ENCODE measurements at places on chromosomes 16 and 17.

GRCh38 chr17:61397086-61397842 is 2.4 kb upstream of the TBX2 start:
- no peak for DNase-seq

DNA sequence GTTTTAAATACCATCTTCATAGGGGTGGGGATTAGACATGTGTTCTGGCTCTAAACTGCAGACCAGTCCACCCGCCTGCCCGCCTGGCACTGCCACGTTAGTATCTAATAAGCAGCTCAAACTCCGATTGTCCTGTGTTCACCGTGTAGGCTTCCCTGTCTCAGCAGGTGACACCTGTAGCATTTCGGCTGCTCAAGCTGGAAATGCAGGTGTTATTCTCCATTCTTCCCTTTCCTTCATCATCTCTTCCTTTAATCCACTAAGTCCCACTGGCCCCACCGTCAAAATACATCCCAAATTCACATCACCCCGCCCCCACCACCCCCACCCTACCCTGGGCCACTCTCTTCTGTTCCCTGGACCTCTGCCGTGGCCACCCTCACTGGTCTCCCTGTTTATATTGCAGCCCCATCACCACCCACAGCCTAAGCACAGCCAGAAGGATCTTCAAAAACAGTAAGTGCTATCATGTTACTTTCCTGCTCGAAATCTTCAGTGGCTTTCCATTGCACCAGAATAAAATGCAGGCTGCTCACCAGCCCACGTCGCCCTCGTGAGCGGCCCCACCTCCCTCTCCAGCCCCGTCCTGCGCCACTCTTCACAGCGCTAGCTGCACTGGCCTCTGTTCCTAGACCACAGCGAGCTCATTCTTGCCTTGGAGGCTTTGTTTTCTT is 65.1 kb downstream of the RTN4RL1 start:
- DNase-seq, result peak; percentile 46

DNA sequence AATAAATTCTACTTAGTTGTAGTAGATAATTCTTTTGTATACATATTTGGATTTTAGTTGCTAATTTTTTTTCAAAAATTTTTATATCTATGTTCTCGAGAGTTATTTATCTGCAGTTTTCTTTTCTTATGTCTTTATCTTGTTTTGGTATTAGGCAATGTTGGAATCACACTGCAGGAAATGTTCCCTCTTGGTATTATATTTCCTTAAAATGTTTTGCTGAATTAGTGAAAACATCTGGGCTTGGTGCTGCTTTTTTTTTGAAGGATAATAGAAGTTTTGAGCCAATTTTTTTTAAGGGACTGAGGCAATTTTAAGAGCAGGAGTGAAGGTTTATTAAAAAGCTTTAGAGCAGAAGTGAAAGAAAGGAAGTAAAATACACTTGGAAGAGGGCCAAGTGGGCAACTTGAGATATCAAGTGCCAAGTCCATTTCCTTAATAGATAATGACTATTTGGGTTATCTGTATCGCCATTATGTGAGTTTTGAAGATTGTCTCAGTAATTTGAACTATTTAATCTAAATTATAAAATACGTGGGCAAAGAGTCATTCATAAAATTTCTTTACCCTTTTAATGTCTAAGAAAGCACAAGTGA is 1390.1 kb upstream of the CDH8 start:
- DNase-seq, result no peak

DNA sequence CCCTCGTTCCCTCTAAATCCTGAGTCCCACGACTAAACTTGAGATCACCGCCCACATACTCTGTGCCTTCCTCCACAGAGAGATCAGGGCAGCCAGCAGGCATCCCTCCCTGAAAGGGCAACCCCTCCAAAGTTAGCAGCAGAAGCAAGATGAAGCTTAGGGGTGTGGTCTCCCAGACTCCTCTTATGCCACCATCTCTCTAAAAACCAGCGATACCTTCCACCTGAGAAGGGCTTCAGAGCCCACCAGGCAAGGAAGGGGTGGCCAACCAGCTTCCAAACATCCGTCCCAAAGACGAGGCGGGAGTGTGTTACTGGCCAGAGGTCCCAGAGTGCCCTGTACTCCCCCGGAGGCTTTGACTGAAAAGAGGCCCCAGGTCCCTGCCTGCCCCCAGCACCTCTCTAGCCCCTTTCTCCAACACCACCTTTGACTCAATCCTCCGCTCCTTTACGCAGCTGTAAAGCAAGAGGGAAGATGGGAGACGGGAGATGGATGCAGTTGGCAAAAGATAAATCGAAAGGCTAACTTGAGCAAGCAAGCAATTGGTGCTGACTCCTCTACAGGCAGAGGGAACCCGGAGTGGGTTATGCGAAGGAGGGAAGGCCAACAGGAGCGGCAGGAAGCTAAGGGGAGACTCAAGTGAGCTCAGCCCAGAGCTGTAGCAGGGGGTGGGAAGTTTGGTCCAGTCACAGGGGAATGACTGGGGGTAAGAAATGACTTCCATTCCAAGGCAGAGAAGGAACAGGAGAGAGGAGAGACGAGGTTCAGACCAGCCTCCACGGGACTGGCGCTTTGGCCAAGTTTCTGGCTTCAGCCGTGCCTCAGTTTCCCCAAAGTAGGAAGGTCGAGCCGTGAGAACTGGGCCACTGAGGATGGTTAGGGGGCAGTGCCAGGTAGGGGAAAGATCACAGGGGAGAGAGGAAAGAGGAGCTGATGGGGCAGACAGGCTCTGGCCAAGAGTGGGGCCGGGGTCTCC is 1.0 kb downstream of the ST3GAL2 start:
- no peak for DNase-seq

DNA sequence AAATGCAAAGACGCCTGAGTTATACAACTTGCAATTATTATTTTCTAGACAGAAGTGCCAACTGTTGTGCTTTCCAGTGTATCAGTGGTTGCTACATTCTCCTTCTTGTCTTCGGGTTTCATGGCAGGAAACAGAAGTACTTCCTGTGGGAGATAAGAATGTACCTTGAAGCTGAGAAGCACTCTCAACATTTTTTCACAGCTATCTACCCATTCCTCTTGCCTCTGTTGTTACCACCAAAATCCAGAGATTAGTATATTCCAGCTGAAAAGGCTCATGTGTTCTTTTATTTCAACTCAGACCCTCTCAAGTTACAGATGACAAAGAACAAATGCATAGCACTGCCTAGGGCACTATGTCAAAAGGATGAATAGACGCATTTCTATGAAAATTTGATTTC is 4.8 kb upstream of the ADAT1 start:
- no peak for DNase-seq

GRCh38 chr17:1511290-1511689 is 5.1 kb downstream of the INPP5K start:
- DNase-seq, result no peak

GRCh38 chr16:30738984-30739951 is 9.0 kb upstream of the PHKG2 start:
- no peak for DNase-seq

DNA sequence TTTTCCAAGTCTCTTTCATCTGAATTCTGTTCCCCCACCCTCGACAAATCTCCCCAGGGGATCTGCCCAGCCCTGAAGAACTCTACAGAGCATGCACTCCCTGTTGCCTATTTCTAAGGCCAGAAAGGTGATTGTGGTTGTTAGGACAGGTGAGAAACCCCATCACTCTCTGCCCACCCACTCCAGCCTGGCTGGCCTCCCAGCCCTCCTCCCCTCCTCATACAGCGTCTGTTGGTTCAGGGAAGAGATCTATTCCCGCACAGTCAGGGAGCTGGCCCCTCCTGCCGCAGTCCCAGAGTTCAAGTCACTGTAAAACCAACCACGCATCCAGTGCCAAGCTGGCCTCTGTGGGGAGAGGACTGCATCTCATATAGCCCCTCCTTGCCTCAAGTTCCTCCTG is 98.7 kb downstream of the KCNJ12 start:
- no peak for DNase-seq

DNA sequence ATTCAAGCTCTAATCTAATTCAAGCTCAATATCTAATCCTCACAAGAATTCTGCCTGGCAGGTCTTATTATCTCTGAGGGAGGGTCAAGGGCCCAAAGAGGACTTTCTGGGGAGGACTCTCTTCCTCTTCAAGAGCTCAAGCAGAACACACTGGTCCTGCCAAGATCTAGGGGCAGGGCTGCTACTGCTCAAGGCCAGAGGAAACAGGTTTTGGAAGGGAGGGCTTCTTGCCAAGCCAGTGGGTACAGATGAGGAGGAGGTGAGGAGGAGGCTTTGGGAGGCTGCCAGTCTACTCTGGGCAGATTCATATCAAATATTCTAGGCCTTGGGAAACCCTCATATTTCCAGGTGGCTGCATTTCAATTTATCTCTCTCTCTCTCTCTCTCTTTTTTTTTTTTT is 51.8 kb upstream of the IL34 start:
- no peak for DNase-seq

GRCh38 chr17:7215652-7216180 is 3.9 kb downstream of the DLG4 start:
- DNase-seq, result no peak

DNA sequence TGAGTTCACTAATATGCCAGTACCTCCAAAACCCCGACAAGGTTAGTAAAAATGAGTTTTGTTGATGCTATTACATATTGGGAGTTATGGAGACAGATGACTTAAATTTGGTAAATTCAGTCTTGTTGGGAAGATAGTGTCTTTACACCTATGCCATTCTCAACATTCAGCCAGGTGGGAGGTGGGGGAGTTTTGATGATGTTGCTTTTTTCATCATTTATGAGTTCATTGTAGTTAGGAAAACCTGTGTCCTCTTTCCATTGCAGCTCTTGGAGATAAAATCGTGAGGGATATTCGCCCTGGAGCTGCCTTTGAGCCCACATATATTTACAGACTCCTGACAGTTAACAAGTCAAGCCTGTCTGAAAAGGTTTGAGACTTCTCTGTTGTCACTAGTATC is 59.9 kb upstream of the CRISPLD2 start:
- DNase-seq, result no peak

- DNase-seq, result no peak
Observed at GRCh38 chr16:4775005-4775404, 8.0 kb upstream of the ZNF500 start.

GRCh38 chr16:49183911-49184310 is 97.7 kb downstream of the CBLN1 start:
- DNase-seq, result peak; percentile 2

- DNase-seq, result no peak
Observed at GRCh38 chr16:54677308-54677950, 253.2 kb upstream of the IRX5 start.

DNA sequence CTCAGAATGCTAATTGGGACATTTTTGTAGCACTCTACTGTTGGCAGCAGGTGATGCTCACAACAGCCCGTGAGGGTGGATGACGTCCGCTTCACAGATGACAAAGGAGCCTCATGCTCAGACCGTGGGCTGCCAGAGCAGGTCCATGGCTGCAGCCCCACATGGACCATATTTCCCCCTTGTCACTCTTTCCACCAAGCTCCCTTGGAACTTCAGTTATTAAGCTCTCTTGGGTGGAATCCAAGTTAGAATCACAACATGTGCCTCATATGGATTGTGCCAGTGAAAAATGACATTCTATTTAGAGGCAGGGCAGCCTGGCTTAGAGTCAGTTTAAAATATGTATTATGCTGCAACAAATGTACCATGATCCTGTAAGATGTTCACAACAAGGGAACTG is 33.2 kb upstream of the STH start:
- DNase-seq, result no peak

- no peak for DNase-seq
Observed at GRCh38 chr16:85514295-85514597, 98.9 kb upstream of the GSE1 start.

- no peak for DNase-seq
Observed at GRCh38 chr16:49440156-49441065, 66.8 kb downstream of the C16orf78 start.

GRCh38 chr17:18187821-18188761 is 4.5 kb downstream of the ALKBH5 start:
- DNase-seq, result no peak

GRCh38 chr17:40699371-40699770 is 4.2 kb downstream of the KRT24 start:
- no peak for DNase-seq

- DNase-seq, result peak; percentile 72
Observed at GRCh38 chr17:76597156-76598003, 11.7 kb upstream of the ST6GALNAC2 start.

DNA sequence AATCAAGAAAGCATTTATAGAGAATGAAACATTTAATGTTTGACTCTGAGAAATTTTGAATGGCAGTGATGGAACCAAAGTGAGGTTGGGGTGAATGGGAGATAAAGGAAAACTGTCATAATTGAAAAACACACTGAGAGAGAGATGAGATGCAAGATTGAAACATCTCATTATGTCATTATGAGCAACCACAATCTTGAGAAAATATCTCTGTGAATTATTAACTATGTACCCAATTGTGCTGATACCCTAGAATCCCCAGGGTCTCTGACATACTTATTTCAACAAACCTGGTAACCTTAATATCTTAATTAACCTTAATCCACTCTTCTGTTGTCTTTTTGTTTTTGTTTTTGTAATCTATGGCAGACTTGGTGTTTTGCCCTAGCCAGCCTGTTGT is 143.5 kb upstream of the HLF start:
- no peak for DNase-seq

DNA sequence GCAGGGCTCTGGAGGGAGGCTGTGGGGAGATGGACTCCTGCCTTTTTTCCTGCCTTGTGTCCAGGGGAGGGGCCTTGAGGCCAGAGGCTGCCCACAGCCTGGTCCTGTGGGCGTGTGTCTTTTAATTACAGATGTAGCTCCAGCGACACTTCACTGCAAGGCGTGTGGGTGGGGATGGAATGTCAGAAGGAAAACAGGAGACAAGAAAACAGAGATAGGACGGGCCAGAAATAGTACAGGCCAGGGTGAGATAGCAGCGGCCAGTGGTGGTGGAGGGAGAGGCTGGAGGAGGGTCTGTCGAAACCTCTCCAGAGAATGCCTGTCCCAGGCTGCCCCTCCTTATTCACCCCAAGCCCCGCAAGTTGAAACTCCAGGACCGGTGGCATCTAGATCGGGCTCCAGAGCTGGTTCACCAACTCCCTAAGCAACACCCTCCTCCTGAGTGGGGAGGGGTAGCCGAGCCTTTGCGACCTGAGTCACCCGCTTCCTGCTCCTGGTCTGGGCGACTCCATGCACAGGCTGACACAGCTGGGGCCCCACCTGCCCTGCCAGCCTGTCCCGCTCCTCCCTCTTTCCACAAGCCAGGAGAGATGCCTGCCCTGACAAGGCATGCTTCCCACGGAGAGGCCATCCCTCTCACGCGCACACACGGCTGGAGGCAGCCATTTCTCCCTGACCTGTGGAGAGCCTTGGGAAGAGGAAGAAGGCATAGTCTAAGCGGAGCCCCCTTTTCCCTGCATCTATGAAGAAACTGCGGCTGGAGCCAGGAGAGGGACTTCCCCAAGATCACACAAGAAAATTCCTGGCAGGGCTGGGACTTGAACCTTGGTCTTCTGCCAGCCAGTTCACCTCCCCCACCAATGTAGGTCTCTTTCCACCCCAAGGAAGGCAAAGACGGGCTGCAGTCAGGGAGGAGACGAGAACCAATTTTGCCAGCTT is 6.6 kb upstream of the JUP start:
- no peak for DNase-seq

- peak; percentile 67 for DNase-seq
Observed at GRCh38 chr16:29848420-29849297, 14.4 kb downstream of the CDIPT start.

- DNase-seq, result no peak
Observed at GRCh38 chr17:34369571-34369970, 6.5 kb upstream of the CCL1 start.

All from NCI-H2107 (cell line).